T-helper 1 cell (primary cell): ENCODE measurements at places on chromosomes 7 and 10.
A peak's percentile ranks its signal among the peaks of the same experiment; 100 is the strongest.

- no peak for DNase-seq
Observed at GRCh38 chr10:21702633-21703111, 168.6 kb downstream of the MLLT10 start.

- no peak for DNase-seq
Observed at GRCh38 chr7:79050603-79051002, 402.9 kb downstream of the MAGI2 start.

GRCh38 chr10:31319602-31320549 is 860 bp downstream of the ZEB1 start:
- DNase-seq = peak; percentile 65

DNA sequence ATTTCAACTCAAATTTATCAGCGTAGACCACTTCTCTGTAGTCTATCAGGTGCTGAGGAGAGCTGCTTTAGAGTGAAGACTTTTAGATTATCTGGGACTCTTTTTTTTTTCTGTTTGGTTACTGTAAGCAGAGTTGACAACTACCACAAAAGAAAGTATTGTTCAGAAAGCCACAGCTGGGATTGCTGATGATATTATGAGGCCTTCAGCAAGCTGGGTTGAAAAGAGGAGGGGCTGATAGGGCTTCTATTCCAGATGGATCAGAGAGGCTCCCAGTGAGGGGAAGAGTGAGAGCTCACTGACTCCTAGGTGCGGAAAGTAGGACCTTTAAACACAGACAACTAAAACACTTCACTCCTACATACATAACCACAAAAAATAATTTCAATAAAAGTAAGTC is 188.5 kb upstream of the FERD3L start:
- no peak for DNase-seq

GRCh38 chr7:1022801-1023465 is 21.4 kb upstream of the GPR146 start:
- no peak for DNase-seq

DNA sequence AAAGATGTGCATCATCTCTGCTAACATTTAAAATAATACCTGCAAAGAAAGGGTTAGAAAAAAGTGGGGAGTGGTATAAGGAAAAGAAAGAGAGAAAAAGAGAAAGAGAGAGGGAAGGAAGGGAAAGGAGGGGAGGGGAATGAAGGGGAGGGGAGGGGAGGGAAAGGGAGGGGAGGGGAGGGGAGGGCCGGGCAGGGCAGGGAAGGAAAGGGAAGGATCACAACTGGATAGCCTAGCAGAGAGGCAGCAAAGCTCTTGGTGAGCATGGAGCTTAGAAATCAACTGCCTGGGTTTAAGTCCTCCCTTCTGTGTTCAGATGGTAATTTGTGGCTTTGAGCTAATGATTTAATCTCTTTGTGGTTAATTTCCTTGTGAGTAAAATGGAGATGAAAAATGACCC is 5.4 kb upstream of the FAM237B start:
- DNase-seq = no peak

DNA sequence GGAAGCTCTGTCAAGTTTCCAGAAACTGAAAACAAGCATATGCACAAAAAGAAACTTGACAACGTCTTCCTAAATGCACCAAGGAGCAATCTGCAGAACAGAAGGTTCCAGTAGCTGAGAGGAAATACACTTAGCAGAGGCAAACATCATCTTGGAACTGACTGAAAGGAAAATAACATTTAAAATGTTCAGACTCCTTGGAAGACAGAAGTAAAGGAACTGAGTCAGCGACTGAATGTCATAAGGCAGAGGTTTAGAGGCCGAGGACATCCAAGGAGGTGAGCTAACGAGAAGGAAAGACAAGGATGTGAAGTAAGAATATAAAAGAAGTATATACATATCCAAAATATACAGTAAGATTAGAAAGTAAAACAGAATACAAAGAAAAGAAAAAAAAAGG is 24.1 kb downstream of the SEMA3D start:
- no peak for DNase-seq

DNA sequence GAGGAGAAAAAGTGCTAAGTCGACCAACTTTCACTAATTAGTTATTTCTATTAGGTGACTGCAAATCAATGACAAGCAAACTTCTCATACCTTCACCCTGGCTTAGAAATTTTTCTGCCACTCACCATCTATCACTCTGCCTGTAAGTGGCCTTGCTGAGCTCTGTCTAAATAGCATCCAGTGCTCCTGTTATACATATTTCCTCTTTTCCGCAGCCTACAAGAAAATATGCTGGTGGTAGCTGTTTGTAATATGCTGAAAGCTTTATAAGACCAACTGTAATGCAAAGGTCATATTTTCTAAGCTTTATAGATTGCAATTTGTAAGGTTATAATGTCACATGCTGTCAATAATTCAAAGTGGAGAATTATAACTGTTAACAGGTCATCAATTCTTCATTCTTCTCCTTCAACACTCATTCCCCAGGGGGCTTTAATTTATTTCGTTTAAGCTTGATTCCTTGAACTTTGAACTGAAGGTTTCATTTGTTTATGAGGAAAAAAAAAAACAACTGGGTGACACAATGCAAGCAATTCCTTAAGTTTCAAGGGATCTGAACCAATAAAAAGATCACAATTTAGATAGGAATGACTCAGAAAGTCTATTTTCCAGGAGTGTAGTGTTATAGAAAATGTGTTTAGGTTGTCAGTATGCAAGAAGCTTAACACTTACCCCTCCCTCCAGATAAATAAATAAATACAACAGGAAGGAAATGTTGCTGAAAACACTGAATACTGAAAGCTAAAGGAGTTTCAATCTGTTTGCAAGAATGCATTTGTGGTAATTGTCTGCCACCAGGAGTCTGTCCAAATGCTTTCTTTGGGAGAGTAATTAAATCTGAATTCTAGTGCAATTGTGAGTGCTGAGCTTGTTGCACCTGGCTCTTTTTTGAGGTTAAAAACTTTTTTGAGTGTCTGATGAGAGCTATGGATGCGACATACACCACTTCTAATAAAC is 183.7 kb downstream of the SORCS1 start:
- no peak for DNase-seq

DNA sequence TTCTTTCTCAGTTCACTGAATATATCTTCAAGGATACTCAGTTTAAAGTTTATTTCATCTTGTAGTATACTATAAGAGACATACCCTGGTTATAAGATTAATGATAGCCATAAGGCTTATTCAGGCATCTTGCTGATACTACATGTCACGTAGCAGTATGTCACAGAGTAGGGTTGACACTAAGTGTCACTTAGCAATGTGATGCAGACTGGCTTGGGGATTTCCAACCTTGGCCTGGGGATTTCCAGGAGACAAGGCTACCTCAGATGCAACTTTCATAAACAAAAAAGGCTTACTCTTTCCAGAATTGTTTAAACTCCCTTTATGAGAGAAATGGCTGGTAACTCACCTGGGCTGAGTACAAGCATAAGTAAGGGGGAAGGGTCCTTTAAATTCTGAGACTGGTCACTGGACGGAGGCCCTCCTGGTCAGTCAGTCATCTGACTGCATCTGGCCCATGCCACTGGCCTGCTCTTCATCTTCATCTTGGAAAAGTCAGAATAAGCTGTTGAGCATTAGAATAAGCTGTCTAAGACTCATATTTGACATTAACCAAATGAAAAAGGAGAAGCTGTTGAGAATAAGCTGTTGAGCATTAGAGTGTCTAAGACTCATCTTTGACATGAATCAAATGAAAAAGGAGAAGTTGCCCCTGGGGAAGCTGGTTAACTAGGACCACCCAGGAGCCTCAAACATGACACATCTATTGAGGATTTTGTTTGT is 9.5 kb downstream of the SLC13A1 start:
- DNase-seq = no peak

DNA sequence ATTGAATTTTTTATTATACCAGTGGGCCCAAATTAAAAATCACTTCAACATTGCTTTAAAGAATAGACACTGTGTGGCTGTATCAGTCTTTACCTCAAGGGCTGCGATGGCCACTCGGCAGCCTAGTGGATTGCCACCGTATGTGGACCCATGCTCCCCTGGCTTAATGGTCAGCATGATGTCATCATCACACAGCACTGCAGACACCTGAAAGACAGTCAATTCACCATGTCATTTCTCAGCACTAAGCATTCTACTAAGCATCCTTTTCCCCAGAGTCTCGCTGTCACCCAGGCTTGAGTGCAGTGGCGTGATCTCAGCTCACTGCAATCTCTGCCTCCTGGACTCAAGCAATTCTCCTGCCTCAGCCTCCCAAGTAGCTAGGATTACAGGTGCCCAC is 17.1 kb downstream of the OAT start:
- no peak for DNase-seq

GRCh38 chr7:34277803-34278199 is 372.5 kb downstream of the BMPER start:
- DNase-seq = no peak

- no peak for DNase-seq
Observed at GRCh38 chr10:80090121-80090520, 11.7 kb downstream of the TMEM254 start.

- no peak for DNase-seq
Observed at GRCh38 chr10:44659320-44659719, 251.8 kb upstream of the TMEM72 start.

DNA sequence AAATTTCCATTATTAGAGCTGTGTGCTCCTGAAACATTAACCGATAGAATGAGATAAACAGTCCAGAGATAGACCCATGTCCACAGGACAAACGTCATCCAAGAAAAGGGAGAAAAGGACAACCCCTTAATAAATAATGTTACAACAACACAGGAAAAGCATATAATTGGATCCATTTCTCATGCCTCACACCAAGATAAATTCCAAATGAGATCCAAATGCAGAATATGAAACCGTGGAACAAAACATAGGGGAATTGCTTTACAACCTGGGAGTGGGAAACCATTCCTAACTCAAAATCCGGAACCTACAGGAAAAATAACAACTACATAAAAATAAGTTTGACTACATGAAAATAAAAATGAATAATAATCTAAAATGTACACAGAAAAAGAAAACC is 22.4 kb upstream of the NEBL start:
- no peak for DNase-seq

DNA sequence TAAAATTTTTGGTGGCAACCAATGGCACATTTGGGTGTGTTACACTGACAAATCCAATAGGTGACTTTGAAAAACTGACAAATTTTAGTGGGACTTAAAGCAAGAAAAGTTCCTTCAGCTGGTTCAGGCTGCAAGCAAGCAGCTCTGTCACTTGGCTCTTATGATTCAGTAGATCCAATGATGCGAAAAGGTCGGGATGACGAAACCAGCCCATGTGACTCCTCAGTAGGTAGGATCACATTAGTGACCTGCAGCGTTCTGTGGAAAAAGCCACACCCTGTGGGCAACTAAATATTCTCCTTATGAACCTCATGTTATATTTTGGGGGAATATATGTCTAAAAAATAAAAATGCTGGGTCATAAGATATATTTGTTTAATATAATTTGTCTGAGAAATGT is 13.3 kb upstream of the TSGA13 start:
- DNase-seq = no peak

DNA sequence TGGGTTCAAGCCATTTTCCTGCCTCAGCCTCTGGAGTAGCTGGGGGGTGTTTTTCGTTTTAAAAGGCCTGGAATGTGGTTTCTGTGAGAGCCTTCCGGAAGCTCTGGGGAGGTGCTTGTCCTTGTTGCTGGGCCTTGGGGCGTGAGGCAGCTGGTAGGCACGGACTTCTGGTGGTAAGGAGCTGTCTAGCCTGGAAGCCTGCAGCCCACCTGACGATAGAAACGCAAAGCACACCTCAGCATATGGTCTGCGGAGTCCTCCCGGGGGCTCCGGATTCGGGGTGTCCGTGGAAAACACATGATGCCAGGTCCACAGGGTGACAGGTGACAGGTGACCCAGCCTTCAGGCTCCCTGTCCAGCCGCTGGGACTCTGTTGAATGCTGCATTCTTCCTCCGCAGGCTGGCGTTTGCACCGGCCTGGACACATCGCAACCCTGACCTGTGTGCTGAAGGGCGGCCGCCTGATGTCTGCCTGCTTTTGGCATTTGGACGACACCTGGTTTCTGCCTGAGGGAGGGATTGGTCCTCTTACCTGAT is 37.3 kb downstream of the INPP5A start:
- DNase-seq = no peak

GRCh38 chr10:34124522-34125035 is 690.5 kb downstream of the PARD3 start:
- no peak for DNase-seq

DNA sequence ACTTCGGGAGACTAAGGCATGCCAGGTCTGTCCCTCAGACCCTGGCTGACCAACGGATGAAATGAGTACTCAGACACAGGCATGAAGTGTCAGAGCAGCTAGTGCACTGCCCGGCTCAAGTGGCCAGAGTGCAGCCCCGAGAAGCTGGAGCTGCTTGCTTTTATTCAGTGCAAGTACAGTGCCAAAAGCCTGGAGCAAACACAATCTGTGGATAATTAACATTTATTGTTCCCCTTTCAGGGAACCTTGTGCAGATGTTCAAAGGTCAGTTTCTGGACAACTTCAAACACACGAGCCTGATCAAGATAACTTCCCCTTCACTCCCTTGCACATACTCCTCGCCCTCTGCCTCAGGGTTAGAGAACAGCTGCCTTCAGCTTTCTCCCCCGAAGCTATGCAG is 7.9 kb upstream of the ATE1 start:
- no peak for DNase-seq
